ENCODE measurements at places on chromosomes 3 and 15. TPM values are rescaled to one million over a fixed set of nuclear protein-coding genes. Genes with fewer than 3 reads are reported as not detected.

The LHFPL4 gene
- 0.05 TPM for total RNA-seq

The RASGRF1 gene
- 0.32 TPM for total RNA-seq

The CTDSPL gene
- total RNA-seq: 18.3 TPM

The ATP8B4 gene
- 0.89 TPM for total RNA-seq

The CCRL2 gene
- 1.0 TPM for total RNA-seq

The LRTM1 gene
- total RNA-seq: not detected

The EBLN2 gene
- 0.54 TPM for total RNA-seq

The ROPN1B gene
- 8.8 TPM for total RNA-seq

DNA sequence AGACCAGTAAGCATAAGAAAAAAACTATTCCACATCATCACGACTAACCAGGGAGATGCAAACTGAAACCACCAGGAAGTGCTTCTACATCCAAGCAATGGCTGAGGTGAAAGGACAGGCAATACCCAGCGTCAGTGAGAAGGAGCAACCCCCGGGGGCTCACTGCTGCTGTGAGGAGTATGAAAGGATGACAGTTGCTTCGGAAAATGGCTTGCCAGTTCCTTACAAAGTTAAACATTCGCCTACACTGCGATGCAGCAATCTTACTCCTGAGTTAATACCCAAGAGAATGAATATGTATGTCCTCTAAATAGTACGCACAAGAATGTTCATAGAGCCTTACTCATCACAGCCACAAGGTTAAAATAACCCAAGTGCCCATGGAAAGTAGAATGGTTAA is 13.3 kb upstream of the PLXNA1 start:
- no peak for DNase-seq

DNA sequence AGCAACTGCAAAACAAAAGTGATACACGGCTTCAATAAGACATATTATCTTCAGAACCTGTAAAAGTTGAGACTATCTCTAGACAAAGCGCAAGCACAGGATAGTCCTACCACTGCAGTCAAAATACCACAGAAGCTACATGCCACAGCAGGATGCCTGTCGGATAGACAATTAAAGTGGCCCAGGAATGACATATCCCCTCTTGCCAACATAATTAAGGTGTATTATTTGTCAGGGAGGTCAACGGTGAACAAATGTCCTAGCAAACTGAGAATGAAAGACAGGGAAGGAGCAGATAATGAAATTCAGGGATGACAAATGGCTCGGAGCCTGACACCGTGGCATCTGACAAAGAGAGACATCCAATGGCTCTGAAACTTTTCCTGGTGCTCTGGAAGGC is 185.7 kb downstream of the MECOM start:
- DNase-seq: no peak

GRCh38 chr15:36771826-36772225 is 192.4 kb downstream of the CDIN1 start:
- DNase-seq: no peak

DNA sequence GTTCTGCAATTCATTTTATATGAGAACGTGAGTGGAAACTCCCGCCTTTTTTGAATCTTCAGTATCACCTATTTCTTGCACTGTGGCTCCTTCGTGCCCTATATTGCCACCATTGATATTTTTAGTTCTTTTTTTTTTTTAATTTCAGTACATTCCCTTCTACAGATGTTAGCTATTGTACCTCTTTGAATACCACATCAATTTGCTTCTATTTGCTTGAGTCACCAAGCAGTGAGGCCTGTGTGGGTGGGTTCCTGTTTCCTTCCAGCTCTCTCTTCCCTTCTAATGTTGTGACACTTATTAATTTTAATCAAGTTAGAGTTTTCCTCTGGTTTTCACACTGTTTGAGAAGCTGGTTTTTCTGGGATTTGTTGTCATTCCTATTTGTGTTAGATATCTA is 8.7 kb downstream of the HACD2 start:
- DNase-seq: no peak

GRCh38 chr3:59566481-59566975 is 516.7 kb upstream of the CFAP20DC start:
- DNase-seq: no peak

DNA sequence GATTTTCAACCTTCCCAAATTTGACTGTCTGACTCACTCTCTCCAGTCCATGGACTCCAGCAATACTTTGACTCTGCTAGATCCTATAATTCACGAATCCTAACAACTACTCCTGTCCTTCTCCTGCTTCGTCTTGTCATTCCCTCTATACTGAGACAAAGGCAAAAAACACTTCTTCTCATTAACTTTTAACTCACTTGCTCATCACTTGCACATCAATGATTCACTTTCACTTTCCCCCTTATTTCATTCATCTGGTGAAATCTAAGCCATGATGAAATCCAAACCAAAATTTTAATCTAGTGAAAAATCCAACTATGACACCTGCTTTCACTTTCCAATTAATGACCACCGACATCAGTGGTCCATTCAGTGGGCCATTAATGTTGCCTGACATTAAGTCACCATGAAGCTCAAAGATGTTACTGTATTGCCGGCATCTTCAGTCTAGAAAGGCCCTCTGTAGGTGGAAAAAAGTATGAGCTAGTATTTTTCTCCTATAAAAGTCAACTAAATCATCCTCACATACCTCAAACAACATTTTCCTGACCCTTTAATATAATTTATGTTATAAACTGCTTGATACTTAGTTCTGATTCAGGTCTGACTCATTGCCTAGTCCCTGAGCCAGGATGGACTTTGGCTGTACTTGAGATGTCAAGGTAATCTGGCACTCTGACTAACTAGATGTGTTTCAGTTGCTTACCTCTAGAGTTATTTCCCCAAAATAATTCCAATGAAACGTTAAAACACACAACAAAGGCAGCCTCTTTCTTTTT is 158.6 kb downstream of the CNTN6 start:
- DNase-seq: peak; percentile 1

DNA sequence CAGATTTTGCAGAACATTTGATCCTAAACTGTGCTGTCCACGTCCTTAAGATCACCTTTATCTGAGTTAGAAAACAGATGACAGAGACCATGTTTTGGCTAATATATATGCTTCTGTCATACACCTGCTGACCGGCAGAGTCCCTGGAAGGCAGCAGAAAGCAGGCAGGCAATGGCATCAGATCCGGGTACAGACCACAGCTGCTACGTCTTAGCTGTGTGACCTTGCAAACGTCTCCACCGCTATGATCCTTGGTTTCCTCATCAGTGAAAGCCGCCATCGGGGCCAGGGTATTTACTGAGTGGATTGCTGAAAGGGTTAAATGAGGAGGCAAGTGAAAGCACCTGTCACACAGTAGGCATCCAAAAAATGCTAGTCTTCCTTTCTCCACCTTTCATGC is 72.1 kb downstream of the ABTB1 start:
- no peak for DNase-seq

- DNase-seq: no peak
Observed at GRCh38 chr3:83946554-83946953, 1012.2 kb upstream of the CADM2 start.
